ENCODE measurements at places on chromosomes 13 and 19. TPM values are rescaled to one million over a fixed set of nuclear protein-coding genes. Genes with fewer than 3 reads are reported as not detected.

Gene SELENOV
- total RNA-seq, result 0.13 TPM

Gene MYO1F
- total RNA-seq, result 2.3 TPM

DNA sequence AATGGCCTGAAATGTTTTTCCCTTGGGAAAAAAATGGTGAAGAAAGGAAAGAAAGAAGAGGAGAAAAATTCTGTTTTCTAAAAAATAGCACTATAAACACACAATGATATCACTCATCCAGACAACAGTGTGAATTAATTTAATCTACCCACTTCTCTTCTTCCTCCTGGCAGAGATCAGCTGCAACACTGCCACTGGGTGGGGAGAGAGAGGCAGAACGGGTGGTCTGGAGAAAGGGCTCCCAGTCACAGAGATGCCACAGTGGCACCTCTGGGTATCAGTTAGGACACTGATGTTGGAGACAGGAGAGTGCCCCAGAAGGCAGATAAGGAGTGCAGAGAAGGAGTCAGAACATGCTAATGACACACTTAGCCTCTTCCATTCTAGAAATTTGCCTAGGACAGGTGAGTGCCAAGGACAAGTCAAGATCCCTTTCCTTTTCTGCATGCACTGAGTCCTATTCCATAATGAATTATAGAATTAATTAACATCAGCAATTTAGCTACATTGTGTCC, 168.6 kb downstream of the SUCLA2 start:
- DNase-seq, result no peak
- H3K27me3 ChIP-seq, result no peaks in the 10 kb centered on the region
- H3K27ac ChIP-seq, result no peak overlapping the region
- H3K4me3 ChIP-seq, result no peak overlapping the region
- no peaks in the 10 kb centered on the region for H3K36me3 ChIP-seq

Gene HCST
- total RNA-seq, result 4.0 TPM

GRCh38 chr13:28623782-28624706, 34.9 kb upstream of the POMP start:
- no peak overlapping the region for H3K27ac ChIP-seq
- H3K4me1 ChIP-seq, result no peaks in the 10 kb centered on the region
- no peak overlapping the region for H3K4me3 ChIP-seq
- no peaks in the 10 kb centered on the region for H3K36me3 ChIP-seq
- no peak for DNase-seq

Gene NAPSA
- 0.40 TPM for total RNA-seq

- H3K36me3 ChIP-seq, result no peaks in the 10 kb centered on the region
- H3K4me3 ChIP-seq, result no peak overlapping the region
- no peak for DNase-seq
- no peaks in the 10 kb centered on the region for H3K4me1 ChIP-seq
- H3K27me3 ChIP-seq, result no peaks in the 10 kb centered on the region
- no peak overlapping the region for H3K27ac ChIP-seq
Measured at GRCh38 chr13:38483623-38484022, 134.0 kb downstream of the UFM1 start.

DNA sequence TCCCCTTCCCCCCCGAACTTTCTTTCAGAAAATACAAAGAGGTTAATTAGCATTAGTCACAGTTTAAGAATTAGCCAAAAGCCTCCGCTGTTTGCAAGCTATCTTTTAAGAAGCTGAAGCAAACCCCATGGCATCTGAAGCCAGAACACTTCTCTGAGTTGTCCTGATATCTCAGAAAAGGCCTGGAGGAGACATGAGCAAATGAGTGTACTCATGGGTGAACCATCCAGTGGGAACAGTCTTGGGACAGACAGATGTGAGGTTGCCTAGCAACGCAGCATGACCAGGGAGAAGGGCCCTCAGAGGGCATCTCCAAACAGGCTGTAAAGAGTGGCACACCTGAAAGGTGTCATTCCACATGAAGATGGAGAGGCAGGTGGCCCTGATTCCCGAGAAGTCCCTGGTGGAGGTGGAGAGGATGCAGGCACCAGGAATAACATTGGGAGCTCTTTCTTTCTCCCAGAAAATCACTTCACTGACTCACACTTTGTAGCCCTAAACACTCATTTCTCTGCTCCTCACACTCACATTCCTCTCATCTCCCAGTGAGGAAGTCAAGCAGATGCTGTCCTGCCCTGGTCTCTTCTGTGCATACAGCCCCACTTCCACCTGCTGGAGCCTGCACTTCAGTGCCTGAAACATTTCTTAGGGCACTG, 87.0 kb upstream of the TSHZ3 start:
- no peaks in the 10 kb centered on the region for H3K4me1 ChIP-seq
- DNase-seq, result no peak
- H3K4me3 ChIP-seq, result no peak overlapping the region
- no peaks in the 10 kb centered on the region for H3K36me3 ChIP-seq

Gene RGS9BP
- 0.49 TPM for total RNA-seq

DNA sequence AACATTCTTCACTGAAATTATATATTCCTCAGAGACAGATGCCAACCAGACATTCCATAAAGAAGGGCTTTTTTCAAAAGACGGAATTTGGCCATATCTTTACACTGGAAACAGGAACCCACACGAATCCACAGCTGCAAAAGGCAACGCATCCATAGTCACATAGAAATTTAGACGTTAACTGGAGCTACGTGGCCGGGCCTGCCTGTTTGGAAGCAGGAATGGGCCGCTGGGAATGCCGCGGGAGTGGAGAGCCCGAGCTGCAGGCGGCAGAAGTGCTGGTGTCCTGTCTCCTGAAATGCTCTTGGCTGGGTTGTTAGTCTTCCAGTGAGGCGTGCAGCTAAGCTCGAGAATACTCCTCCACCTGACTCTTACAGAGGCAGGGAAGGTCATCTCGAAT, 122.2 kb downstream of the KL start:
- H3K27ac ChIP-seq, result peak overlapping the region; percentile 84
- peaks cover 22% of the 10 kb centered on the region for H3K36me3 ChIP-seq
- no peaks in the 10 kb centered on the region for H3K27me3 ChIP-seq
- no peak overlapping the region for H3K4me3 ChIP-seq
- peaks cover 31% of the 10 kb centered on the region for H3K4me1 ChIP-seq
- DNase-seq, result peak; percentile 77

Data from muscle of leg (tissue), 16 donors.